ENCODE measurements at places on chromosomes 5 and 9. TPM values are rescaled to one million over a fixed set of nuclear protein-coding genes. Genes with fewer than 3 reads are reported as not detected.
A peak's percentile ranks its signal among the peaks of the same experiment; 100 is the strongest.

RNF183 gene
- total RNA-seq, result not detected

LECT2 gene
- total RNA-seq, result not detected

DNA sequence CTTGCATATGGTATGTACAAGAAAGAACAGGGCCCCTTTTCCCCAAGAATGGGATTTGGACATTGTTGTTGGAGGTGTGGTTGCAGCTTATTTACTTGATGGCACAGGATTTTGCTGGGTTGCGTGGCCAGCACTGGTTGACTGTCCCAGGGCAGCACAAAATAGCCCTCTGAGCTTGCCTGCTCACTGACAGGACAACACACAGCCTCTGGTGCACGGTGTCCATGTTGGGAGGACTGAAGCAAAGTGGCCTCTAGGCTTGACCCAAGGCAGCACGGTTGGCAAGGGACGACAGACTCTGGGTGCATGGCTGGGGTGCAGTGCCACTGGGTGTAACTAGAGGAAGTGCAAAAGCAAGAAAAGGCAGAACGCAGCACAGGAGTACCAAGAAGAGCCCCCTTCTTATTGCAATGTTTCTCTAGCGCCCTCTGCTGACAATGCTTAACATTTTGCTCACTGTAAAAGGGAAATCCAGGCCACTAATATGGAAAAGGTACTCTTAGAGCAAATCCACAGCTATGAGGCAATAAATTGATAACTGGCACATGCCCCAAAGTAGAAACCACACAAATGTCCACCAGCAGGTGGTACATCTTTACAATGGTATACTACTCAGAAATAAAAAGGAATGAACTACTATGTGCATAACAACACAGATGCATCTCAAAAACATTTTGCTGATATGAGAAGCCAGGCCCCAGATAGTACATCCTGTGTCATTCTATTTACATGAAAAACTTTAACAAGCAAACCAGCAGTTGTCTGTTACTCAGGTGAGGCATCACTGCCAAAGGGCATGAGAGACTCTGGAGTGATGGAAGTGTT is 47.4 kb upstream of the BARX1 start:
- no peak for DNase-seq

GRCh38 chr5:149210225-149210624 is 61.4 kb upstream of the AFAP1L1 start:
- DNase-seq, result peak; percentile 38

DNA sequence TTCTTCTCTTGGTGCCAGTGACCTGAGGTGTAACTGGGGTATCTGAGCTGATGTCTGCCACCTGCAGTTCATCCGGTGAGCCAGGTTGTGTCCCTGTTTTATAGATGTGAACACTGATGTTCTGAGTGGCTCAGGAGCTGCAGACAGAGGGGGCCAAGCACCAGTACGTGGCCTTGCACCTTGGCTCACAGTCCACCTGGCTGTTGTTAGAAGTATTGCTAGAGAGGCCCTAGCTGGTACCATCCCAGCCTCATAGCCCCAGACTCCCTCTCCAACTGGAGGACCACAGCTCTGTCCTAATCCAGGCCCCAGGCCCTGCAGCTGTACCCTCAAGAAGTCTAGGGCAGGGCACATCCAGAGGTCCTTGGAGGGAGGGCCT is 16.2 kb downstream of the PHF2 start:
- no peak for DNase-seq

GRCh38 chr9:69279084-69279731 is 45.8 kb upstream of the ENTREP1 start:
- no peak for DNase-seq

DNA sequence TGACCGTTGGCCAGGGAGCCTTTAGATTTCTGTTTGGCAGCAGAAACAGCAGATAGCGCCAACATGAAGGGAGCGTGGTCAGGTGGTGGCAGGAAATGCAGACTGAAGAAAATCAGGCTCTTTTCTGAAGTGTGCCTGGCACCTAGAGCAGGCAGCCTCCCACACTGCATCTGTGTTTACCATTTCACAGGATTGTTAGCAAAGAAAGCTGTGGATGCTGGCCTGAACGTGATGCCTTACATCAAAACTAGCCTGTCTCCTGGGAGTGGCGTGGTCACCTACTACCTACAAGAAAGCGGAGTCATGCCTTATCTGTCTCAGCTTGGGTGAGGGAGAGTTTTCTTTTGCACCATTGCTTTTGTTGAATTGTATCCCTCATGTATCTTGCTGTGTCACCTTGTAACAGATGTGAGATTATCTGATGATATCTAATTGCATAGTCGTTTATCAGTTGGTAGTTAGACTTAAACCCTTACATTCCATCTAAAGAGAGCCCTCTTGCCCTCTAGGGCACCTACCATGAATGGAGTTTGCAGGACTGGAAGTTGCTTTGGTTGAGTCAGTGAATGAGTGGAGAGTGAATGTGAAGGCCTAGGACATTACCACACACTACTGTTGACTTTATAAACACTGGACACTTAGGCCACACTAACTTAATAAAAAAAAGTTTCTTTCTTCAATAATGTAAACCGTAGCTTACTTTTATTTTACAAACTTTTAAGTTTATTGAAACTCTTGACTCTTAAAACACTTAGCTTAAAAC is 42.8 kb downstream of the ACO1 start:
- no peak for DNase-seq
